ENCODE measurements at places on chromosomes 11 and 22.

GRCh38 chr11:100328626-100329340, 358.3 kb upstream of the ARHGAP42 start:
- no peak for DNase-seq

DNA sequence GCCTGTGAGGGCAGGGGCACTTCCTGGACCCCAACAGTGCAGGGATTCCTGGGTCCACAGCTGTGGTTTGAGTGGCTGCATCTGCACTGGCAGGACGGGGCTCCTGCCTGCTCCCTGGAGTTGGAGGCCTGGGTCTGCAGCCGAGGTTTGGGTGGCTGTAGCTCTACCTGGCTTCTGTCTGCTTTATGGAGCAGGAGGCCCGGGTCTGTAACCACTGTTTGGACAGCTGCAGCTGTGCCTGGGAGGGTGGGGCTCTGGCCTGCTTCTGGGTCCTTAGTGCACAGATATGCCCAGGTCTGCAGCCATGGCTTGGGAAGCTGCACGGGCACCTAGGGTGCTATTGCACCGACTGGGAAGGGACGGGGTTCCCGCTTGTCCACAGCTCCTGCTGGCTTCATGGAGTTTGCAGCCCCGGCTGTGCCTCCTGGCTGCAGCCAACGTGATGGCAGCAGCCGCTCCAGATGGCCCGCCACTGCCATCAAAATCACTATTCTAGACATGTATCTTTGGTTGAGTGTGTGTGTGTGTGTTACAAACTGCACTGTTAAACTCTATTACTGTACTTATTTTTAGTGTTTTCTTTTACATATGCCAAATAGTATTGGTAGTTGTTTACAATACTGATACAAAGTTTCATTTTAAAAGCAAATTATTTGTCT, 412.3 kb upstream of the KIRREL3 start:
- no peak for DNase-seq

- DNase-seq: no peak
These were observed 11.3 kb upstream of the CXCR5 start for GRCh38 chr11:118872403-118872821.

DNA sequence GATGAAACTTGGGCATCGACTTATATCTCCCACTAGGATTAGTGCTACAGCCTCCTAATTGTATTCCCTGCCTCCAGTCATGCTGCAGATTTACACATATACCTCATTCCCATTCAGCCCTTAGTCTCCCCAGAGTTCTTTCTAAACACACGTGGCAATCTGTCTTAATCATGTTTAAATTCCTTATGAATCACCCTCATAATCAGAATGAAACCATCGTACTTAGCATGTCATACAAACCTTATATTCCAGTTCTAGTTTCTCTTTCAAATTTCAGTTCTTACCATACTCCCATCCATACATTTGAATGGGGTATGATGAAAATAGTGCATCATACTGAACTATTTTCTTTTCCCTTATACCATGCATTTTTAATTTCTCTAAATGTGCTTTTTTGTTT, 6.0 kb upstream of the OR10A2 start:
- DNase-seq: no peak

GRCh38 chr11:76747153-76747914, 35.8 kb upstream of the TSKU start:
- no peak for DNase-seq

DNA sequence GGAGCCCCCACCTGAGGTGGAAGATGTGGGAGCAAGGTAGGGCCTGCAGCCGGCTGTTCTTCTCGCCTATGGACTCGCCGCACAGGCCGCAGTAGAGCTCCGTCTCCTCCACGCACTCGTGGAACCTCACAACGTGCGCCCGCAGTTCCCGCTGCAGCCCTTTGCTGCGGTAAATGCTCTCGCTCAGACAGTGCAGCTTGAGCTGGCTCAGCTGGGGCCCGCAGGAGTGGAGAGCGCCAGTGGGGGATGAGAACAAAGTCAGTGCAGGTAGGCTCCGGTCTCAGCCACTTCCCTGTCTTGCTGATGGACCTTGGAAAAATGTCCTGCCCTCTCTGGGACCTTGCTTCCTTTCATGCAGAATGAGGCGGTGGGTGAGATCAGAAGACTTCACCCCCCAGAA, 10.2 kb downstream of the RAPSN start:
- DNase-seq: no peak

GRCh38 chr11:17481905-17482304, 5.3 kb upstream of the ABCC8 start:
- no peak for DNase-seq
